ENCODE measurements at places on chromosomes 7 and 10. TPM values are rescaled to one million over a fixed set of nuclear protein-coding genes. Genes with fewer than 3 reads are reported as not detected.

PRKG1 gene
- total RNA-seq, result 1.1 TPM

TPK1 gene
- total RNA-seq, result 5.5 TPM

RTKN2 gene
- 1.3 TPM for total RNA-seq

LDB3 gene
- not detected for total RNA-seq

ATOH7 gene
- total RNA-seq, result not detected

PITX3 gene
- total RNA-seq, result not detected

TAS2R41 gene
- total RNA-seq, result not detected

ATAD1 gene
- 54.9 TPM for total RNA-seq

AEBP1 gene
- total RNA-seq, result 4.7 TPM

PDCD4 gene
- 37.7 TPM for total RNA-seq

OPALIN gene
- total RNA-seq, result not detected

All from epithelial cell of umbilical artery (primary cell).